RPMI7951 (cell line): ENCODE measurements at places on chromosomes 6 and 20. TPM values are rescaled to one million over a fixed set of nuclear protein-coding genes. Genes with fewer than 3 reads are reported as not detected.
A peak's percentile ranks its signal among the peaks of the same experiment; 100 is the strongest.

DNA sequence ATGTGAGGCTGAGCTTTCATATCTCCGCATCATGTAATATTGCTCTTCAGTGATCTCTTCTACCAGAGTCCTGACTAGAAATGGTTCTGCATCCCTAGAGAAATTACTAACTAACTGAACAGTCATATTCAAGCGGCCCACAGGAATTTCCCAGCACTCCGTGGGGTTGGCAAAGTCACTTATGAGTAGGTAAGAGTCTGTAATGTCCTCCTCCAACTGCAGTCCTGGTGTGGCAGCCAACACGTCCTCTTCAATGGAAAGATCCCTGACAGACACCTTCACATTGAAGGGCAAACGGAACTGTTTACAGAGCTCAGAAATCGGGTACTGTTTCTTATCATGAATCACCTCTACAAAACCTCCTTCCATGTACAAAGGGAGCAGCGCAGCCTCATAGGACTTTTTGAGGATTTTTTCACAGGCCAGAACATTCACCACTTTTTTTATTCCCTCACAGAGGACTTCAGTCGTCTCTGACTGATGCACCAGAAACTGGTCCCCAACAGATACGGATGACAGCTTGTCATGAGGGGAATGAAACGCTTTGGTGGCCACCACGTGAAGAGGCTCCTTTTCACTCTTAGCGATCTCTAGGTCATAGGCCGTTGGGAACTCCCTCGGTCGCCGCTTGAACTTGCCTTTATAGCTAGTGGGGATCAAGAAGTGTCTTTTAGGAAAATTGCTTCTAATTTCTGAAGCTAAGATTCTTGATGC, 87.7 kb downstream of the THEMIS start:
- no peak for DNase-seq

- DNase-seq, result peak; percentile 86
These were observed 161.4 kb downstream of the LY86 start for GRCh38 chr6:6749702-6750491.

DNA sequence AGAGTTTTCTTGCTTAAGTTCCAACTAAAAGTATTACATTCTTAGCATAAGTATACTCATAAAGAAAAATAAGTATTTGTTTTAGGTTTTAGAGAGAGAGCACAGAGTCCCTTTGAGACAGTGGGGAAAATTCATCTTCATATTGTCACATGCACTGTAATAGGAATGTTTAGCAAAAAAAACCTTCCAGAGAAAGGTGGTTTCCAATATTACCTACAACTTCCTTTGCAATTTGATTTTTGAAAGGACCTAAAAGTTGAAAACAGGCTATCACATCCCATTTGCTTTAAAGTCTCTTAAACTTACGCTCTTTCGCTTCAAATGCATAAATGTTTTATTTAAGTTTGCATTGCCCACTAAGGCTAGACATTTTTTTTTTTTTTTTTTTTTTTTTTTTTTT, 86.4 kb downstream of the OPRM1 start:
- DNase-seq, result no peak

DNA sequence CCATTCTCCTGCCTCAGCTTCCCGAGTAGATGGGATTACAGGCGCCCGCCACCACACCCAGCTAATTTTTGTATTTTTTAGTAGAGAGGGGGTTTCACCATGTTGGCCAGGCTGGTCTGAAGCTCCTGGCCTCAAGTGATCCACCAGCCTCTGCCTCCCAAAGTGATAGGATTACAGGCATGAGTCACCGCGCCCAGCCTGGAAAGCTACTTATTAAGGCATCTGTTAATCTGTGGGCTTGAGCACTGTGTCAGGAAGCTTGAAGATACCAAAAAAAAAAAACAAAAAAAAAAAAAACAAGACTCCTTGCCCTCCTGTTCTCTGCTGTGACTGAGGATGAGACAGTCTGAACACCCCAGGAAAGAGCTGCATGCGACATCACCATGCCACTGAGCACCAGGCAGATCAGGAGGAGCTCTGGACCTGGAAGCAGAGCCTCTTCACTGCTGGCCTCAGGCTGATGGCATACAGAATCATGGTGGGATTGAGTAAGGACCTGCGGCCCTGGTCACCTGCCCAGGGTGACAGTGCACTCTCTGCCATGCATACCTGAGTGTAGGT, 166.5 kb upstream of the SNX9 start:
- peak; percentile 56 for DNase-seq

GRCh38 chr6:159217595-159218275, 48.5 kb downstream of the FNDC1 start:
- peak; percentile 37 for DNase-seq

GRCh38 chr20:60210779-60211617, 252.8 kb downstream of the CDH26 start:
- peak; percentile 64 for DNase-seq

- DNase-seq, result no peak
These were observed 231.4 kb downstream of the FOXC1 start for GRCh38 chr6:1841136-1841535.

GRCh38 chr6:42771741-42772100, 10.1 kb upstream of the BICRAL start:
- no peak for DNase-seq

- DNase-seq, result no peak
These were observed 1.4 kb downstream of the PAQR8 start for GRCh38 chr6:52363228-52363867.

- peak; percentile 47 for DNase-seq
These were observed 20.7 kb upstream of the TLDC2 start for GRCh38 chr20:36855241-36855657.

GRCh38 chr6:137496909-137497720, 2.9 kb upstream of the OLIG3 start:
- no peak for DNase-seq

GRCh38 chr6:42251500-42251899, 33.8 kb upstream of the MRPS10 start:
- no peak for DNase-seq

DNA sequence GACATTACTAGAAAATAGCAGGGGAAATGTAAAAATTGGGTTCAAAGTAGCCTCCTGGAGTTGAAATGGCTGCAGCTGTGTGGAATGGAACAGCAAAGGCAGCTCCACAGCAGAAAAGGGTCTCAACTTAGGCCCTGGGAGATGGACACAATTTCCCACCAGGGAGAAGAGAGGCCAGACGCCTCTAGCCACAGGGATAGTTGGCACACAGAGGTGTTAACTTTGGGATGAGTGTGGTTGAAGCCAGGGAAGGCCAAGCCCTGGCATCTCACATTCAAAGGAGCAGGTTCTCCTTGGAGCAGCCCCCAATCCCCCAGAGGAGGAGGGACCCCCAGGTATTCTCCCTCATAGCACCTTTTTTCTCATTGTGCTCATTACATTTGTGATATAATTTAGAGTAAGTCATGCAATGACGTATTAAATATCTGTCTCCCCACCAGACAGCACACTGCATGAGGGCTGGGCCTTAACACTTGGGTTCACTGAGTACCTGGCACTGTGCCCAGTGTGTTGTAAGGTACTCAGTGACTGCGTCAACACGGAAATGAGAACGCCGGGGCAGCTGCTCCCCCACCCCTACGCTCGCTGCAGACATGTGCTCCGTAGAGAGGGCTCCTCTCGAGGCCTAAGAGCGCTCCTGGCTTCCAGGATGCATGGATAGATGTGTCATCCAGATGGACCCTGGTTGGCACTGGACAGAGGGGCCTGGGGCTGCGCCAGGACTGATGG, 76.0 kb upstream of the CD93 start:
- no peak for DNase-seq

GRCh38 chr6:112038268-112038667, 15.6 kb upstream of the CCN6 start:
- DNase-seq, result no peak

GRCh38 chr20:25009218-25010145, 16.9 kb upstream of the APMAP start:
- DNase-seq, result peak; percentile 29

DNA sequence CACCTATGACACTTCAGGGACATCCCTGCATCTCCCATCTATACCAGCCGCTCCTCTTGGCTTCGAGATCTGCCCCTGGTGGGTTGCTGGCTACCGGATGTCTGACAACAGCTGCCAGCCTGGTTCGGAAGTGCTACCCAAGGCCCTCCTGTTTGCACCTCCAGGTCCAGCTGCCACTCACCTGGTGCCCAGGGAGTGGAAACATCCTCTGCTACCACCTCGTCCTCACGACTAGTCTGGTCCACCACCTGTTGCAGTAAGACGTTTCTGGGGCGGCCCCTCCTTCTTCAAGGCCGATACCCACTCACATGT, 8.3 kb upstream of the PCMTD2 start:
- DNase-seq, result no peak

DNA sequence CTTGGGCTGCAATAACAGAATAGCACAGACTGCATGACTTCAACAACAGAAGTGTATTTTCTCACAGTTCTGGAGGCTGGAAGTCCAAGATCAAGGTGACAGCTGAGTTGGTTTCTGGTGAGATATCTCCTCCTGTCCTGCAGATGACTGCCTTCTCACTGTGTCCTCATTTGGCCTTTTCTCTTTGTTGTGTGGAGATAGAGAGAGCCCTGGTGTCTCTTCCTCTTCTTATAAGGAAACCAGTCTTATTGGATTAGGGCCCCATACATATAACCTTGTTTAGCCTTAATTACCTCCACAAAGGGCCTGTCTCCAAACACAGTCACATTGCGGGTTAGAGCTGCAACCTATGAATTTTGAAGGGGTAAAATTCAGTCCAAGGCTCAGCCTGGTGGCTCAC, 57.0 kb upstream of the BMP6 start:
- no peak for DNase-seq

DNA sequence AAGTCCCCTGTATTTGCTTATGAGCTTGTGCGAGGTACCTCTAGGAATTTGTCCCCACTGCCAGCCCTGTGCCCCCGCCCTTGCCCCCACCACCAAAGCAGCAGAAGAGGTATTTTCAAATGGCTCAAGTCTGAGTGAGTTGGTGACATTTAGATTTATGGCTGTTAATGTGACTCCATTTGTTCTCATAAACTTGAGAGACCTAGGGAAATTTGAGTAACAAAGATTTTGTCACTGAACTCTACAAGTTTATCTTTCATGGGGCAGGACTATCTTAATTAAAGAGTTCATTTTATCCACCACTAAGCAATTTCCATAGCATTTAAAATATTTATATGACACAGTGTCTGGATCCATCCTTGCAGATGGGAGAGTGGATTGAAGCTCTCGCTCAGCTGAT, 108.5 kb downstream of the PRND start:
- DNase-seq, result no peak

DNA sequence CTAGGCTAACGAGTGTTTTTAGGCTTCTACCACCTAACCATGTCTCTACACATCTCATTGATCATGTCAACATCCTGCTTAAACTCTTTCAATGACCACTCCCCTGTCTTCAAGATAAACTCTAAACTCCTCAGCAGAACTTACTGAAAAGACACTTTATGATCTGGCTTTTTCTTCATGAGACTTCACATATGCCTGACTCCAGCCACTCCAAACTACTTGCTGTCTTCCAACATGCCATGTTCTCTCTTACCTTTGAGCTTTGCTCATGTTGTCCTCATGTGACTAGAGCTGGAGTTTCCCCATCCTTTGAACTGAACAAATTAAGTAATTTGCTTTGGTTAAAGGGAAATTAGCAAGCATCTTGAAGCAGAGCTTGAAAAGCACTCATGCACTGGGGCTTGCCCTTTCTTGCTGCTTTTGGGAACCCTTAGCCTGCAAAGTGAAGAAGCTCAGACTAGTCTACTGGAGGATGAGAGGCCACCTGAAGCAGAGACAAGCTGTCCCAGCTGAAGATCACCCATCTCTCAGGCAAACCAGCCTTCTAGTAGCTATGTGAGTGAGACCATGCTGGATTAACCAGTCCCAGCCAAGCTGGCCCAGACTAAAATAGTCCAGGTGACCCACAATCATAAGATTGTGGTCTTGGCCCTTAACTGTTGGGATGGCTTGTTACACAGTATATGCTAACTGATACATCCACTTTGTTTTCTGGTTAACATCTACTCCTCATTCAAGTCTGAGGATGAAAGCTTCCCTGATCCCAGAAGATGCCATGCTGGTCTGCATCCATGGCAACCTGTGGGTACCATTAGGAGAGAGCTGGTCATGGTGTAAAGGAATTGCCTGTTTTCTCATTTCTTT, 235.8 kb downstream of the GMPR start:
- DNase-seq, result no peak

Gene MAN1A1
- 17.8 and 19.7 TPM in 2 replicates for total RNA-seq

Gene CABLES2
- 4.7 and 7.0 TPM in 2 replicates for total RNA-seq

Gene GMPR
- total RNA-seq, result 33.5 and 34.9 TPM in 2 replicates

Gene SDCBP2
- total RNA-seq, result 4.8 and 6.4 TPM in 2 replicates

Gene FOXS1
- total RNA-seq, result 0.24 and 0.39 TPM in 2 replicates

Gene HDGFL1
- not detected in 2 replicates for total RNA-seq

Gene C2
- not detected in 2 replicates for total RNA-seq

Gene SLC22A7
- not detected in 2 replicates for total RNA-seq

Gene TREM2
- total RNA-seq, result 0.39 TPM in 1 of 2 replicates, not detected in the other

Gene TRIM10
- total RNA-seq, result not detected in 2 replicates

Gene CNBD2
- 6.8 and 18.8 TPM in 2 replicates for total RNA-seq

Gene EEF1A1
- total RNA-seq, result 8,626 and 10,453 TPM in 2 replicates

Gene GMDS
- 7.4 and 11.2 TPM in 2 replicates for total RNA-seq

Gene SLC4A11
- 0.60 and 0.68 TPM in 2 replicates for total RNA-seq

Gene CCM2L
- not detected in 2 replicates for total RNA-seq

Gene INSM1
- total RNA-seq, result under 0.01 and 0.10 TPM in 2 replicates

Gene HLA-G
- not detected in 2 replicates for total RNA-seq

Gene ANGPT4
- total RNA-seq, result not detected in 2 replicates
